ENCODE measurements at places on chromosomes 4 and X.

- DNase-seq = no peak
Observed at GRCh38 chr4:15197005-15197404, 194.7 kb downstream of the CPEB2 start.

DNA sequence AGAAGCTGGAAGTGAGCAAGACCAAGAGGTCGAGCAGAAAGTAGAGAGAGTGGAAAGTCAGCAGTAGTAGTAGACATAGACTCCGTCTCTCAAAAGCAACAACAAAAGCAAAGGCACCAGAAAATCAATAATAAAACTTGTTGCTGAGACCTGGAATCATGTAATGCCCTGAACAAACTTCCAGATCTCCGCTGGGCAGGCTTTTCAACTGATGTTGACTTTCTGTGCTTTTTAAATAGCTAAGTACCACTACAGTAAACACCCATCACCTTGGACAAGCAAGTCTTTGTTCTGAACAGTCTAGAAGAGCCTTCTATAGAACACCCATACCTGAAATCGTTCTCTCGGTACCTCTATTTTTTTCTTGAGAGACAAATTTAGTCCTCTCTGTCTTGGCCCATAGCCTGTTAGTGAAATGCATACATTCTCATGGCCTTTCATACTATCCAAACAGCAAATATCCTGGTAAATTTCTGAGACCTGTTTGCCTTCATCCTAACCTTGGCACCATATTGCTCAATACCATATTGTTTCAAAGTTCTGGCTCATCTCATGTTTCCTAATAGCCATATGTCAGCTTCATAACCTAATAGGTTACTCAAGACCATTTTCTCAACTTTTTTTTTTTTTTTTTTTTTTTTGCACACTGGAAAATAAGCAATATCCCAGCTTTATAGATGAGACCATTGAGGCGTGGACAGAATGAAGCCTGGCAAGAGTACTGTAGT, 200.6 kb upstream of the RBPJ start:
- DNase-seq = no peak

GRCh38 chr4:3287271-3287971, 5.4 kb upstream of the RGS12 start:
- no peak for DNase-seq

DNA sequence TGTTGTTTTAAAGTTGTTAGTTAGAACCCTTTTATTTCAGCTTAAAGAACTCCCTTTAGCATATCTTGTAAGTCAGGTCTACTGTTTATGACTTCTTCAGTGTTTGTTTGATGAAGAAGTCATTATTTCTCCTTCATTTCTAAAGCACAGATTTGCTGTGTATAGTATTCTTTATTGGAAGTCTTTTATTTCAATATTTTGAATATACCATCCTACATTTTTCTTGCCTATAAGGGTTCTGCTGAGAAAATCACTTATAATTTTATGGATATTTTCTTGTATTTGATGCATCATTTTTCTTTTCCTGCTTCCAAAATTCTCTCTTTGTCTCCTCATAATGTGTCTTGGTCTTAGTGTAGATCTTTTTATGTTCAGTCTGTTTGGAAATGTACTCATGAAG, 134.5 kb downstream of the CPXCR1 start:
- DNase-seq = no peak

DNA sequence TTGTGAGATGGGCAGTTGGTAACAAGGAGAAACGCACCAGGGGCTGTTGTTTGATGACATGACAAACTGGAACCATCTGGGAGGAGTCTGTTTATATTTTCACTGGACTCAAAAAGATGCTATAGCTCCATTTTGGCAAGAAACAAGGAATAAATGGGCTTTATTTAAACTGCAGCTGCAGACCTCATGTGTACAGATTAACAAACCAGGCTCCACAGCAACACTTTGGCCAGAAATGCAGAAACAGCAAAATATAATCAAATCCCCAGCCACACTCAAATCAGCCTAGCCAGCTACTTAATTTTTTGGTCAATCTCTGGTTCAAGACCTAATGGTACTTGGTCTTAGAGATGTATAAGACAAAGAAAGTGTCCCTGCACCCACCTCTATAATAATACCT, 52.7 kb downstream of the ASB9 start:
- no peak for DNase-seq

GRCh38 chrX:39862963-39863362, 234.8 kb downstream of the BCOR start:
- DNase-seq = no peak

GRCh38 chr4:70589785-70590184, 2.3 kb upstream of the AMBN start:
- no peak for DNase-seq

- no peak for DNase-seq
Observed at GRCh38 chr4:121093261-121093660, 20.9 kb upstream of the NDNF start.

DNA sequence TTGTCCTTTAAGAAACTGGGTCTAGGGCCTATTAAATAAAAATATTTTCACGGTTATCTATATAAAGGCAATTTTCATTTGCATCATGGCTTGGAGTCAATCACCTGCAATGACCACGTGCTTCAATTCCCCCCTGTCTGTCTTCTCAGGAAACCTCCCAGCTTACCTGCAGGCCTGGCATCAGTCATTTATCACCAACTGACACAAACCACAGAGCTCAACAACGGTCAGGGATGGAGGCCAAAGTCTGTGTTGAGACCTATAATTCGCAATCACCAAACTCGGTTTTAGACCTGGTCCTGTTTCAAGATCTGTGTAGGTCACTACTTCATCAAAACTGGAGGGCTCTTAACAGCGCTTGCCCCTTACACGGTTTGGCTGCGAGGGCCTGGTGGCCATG, 1.9 kb downstream of the SLC9A7 start:
- no peak for DNase-seq

DNA sequence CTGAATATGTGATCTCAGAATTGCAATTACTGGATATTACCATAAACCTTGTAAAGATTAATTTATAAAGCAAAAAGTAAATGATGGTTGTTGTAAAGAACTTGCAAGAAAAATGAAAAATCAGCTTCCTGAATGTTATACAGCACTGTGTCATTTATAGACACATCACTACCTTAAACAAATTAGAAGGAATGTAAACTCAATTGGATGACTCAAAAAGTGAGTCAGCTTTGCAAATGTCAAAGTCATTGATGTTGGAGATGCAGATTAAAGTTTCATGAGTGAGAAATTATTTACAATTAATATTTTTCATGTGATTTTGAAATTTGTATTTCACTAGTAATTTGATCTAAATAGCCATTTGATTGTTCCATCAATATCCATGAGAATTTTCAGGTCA, 193.2 kb downstream of the RAPGEF2 start:
- DNase-seq = no peak
